ENCODE measurements at places on chromosomes 7 and 10.

GRCh38 chr10:60965696-60966095 is 21.7 kb upstream of the RHOBTB1 start:
- DNase-seq, result no peak

DNA sequence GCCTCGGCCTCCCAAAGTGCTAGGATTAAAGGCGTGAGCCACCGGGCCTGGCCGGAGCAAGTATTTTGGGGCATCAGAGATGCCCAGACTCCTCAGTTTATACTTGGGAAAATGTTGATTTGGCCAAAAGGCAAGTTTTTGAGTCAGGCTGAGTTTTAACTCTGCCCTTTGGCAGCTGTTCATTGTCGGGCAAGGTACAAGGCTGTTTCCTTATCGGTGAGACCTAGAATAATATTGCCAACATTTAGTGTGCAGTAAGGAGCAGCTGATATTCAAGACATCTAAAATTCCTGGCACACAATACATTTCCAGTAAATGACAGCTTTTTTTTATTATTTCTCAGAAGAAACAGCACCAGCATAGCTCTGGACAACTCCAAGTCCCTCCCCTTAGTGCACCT is 147.6 kb upstream of the C7orf33 start:
- DNase-seq, result no peak

GRCh38 chr7:7173956-7174632 is 8.2 kb upstream of the C1GALT1 start:
- DNase-seq, result no peak

- DNase-seq, result no peak
These were observed 31.5 kb downstream of the UNC5B start for GRCh38 chr10:71243756-71244395.

- DNase-seq, result peak; percentile 8
These were observed 37.7 kb upstream of the MINDY3 start for GRCh38 chr10:15898046-15898445.

- DNase-seq, result no peak
These were observed 423.0 kb downstream of the NEBL start for GRCh38 chr10:20474064-20474463.

GRCh38 chr7:49102411-49102810 is 178.1 kb downstream of the CDC14C start:
- no peak for DNase-seq

DNA sequence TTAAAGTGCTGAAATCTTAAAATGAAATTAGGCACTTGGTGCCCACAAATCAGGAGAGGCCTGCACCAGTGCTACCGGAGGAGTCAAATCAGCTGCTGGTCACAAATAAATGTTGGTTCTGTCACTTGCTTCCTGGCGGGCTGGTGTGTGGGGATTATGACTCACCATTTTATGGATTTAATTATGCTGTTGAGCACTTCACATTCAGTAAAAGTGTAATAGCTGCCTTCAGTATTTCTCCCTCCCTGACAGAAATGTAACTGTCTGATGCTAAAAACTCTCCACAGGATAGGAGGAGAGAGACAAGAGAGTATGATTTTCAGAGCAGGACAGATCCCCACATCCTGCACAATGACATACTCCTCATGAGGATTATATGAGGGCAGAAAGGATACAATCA is 186.0 kb downstream of the JAZF1 start:
- DNase-seq, result no peak

GRCh38 chr10:62687230-62687748 is 117.2 kb upstream of the ADO start:
- peak; percentile 44 for DNase-seq

GRCh38 chr7:116576350-116577319 is 51.8 kb downstream of the CAV1 start:
- no peak for DNase-seq

GRCh38 chr10:824497-824896 is 107.0 kb downstream of the LARP4B start:
- DNase-seq, result no peak

GRCh38 chr10:60130130-60130579 is 223.8 kb upstream of the CCDC6 start:
- no peak for DNase-seq

DNA sequence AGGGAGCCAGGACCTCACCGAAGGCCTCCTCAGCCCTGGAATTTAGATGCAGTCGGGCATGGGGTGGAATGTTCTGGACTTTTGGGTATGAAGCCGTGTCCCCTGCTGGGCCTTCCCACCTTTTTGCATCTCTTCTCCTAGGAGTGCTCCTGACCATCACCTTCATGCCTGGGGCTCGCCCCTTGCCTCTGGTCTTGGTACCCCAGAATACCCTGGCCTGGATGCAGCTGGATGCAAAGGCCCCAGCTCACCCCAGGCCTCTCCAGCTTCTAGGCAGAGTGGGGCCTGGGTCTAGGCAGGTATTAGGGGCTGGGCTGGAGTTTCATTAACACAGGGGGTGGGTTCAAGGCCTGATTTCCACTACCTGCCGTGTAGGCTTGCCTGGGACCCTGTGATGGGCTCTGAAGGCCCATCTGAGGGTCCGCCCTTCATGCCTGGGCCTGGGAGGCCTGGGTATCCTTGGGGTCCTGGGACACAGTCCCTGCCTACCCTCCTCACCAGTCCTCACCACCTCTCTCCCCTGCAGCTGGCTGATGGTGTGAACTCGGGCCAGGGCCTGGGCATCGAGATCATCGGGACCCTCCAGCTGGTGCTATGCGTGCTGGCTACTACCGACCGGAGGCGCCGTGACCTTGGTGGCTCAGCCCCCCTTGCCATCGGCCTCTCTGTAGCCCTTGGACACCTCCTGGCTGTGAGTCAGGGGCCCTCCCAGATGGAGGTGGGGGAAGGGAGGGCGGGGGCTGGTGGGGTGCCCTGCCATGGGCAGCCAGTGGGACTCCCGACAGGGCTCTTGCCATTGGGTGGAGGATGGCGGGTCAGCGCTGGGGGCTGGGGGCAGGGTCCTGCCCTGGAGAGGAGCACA is 10.1 kb downstream of the AQP1 start:
- DNase-seq, result no peak
